Activated CD4-positive, alpha-beta memory T cell treated with anti-CD3 and anti-CD28 coated beads for 36 hours (primary cell): ENCODE measurements at places on chromosomes 1 and 21.

- DNase-seq, result peak; percentile 35
Measured at GRCh38 chr1:162538815-162539431, 22.6 kb upstream of the UAP1 start.

DNA sequence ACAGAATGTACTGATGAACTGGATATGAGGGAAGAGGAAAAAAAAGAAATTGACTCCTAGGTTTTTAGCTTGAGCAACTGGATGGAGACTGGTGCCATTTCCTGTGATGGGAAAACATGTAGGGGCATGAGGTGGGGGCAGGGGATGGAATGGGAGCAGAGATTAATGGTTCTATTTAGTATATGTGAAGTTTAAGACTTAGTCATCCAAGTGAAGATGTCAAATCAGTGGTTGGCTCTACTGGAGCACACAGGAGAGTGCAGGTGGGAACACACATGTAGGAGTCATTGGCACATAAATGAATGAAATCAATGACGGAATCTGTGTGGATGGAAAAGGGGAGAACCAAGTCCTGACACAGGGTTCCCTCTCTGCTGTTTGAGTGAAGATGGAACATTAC is 224.4 kb upstream of the COA6 start:
- no peak for DNase-seq

DNA sequence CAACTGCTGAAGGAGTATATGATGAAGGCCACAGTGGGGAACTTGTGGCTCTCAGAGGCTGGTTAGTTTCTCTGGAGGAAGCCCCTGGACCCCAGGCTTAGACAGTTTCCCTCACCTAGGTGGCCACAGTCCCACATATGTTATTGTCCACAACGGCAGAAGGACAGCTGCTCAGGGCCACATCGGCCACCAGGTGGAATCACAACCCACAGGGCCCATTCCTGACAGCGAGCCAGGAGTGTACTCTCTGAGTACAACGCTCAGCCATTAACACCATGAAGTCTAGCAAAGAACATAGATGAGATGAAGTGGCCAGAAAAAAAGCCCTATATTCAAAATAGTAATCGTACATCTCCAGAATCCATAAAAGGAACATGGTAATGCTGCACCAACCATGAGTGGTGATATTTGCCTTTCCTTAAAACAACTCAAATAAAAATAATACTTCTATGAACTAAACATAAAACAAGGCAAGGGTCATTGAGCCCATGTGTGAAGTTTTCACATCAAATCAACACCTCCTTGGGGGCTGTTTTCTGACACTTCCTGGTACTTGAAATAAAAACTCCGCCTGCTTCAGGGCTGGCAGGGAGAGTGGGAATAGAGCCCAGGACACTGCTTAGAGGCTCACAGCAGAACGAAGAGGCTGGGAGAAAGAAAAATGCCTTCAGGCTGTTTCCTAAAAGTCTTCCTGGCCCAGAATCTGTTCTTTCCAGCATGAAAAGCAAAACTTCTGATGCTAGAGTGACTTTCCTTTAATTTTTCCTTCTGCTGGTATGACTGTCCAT is 383.3 kb downstream of the HHAT start:
- DNase-seq, result no peak

DNA sequence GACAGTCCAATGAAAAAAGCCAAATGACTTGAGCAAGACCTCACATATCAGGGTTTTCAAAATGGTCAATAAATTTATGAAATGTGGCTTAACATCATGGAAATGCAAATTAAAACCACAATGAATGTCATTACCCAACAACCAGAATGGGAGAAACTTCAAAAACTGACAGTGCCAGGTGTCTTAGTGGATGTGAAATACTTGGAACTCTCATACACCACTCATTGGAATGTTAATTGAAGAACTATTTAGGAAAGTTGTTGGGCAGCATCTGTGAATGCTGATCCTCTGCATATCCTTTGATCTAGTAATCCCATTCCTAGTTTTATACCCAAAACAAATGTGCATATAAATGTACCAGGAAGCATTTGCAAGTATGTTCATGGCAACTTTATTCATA is 19.2 kb upstream of the BACH1 start:
- no peak for DNase-seq

- DNase-seq, result no peak
Measured at GRCh38 chr1:115458426-115459114, 120.5 kb upstream of the NGF start.

DNA sequence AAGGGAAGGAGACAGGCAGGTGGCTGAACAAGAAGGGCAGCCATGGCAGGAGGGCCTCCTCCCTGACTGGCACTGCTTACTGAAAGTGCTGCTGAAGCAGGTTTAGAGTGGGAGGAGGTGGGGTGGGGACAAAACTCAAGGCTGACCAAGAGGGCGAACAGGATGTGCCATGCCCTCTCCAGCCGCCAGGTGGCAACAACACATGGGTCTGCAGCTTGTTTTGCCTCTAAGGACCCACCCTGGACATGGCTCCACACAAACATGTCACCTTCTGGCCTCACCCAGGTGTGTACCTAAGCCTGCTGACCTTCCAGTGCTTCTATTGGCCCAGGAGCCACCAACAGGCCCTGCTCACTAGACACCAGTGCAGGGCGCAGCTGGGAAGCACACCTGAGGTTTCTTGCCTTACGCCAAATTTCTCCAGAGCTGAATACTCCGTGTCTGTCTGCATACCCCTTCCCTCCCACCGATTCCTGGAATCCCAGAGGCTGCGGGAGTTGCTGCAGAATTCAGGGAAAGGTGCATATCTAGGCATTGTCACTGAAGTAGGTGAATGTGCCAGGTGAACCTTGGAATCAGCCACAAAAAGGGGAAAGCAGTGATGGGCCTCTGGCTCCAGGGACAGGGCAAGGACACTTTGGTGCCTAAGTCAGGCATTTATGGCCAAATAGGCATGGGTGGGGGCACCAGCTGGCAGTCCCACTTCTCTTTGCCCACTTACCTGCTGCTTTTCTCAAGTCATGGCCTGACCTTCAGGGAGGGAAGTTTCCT is 5.3 kb downstream of the PSRC1 start:
- DNase-seq, result peak; percentile 83

DNA sequence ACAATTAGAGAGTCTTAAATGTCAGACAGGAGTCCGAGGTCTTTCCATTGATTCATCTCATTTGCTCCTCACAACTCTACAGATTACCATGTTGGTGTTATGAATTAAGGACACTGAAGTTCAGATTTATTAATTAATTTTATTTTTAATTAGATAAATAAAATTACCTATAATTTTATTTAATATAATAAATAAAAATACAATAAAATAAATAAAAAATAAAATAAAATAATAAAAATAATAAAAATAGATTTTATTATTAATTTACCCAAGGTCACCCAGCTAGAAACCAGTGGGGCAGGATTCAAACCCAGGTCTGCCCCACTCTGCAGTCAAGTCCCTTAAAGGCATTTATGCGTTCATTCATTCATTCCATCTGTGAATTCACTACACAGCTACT is 72.2 kb downstream of the VWA5B1 start:
- no peak for DNase-seq

- DNase-seq, result no peak
Measured at GRCh38 chr21:45979141-45979631, 2.4 kb upstream of the COL6A1 start.

GRCh38 chr1:210263963-210264362 is 31.4 kb downstream of the SERTAD4 start:
- DNase-seq, result no peak

DNA sequence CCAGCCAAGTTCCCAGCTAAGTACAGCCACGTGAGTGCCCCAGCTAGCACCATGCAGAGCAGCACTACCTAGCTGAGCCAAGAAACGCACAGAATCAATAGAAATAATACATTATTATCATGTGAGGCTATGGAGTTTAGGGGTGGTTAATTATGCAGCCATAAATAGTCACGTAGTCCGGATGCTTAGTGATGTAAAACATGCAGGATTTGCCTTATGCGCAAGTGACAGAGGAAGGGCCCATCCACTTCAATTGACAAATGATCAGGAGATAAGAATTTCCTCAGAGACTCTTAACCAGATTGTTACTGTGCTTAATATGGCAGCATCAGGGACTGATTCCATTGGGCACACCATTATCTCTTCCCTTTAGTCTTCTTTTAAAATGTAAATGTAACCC is 44.8 kb upstream of the DUSP10 start:
- DNase-seq, result no peak

GRCh38 chr1:27554759-27555699 is 48.9 kb downstream of the AHDC1 start:
- no peak for DNase-seq

GRCh38 chr1:67463298-67463955 is 33.2 kb upstream of the SERBP1 start:
- DNase-seq, result no peak
